ENCODE measurements at places on chromosomes 3 and 15.

DNA sequence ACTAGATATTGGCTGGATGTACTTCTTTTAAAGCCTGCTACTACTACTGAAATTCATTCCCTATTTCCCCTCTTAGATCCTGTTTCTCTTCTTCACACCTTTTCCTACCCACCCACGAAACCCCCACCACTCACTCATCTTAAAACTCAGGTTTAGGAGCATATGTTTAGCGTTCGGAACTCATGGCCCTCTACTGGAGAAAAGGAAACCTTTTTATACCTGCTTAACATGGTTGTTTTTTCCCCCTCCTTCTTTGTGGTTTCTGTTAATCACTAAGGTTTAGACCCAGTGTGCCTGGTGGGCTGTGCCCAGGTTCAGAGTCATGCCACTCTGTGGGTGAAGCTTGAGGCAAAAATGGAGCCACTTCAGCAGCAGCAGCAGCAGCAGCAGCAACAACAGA, 2.6 kb downstream of the ARID3B start:
- DNase-seq: no peak

GRCh38 chr3:58222161-58222724, 11.5 kb upstream of the DNASE1L3 start:
- no peak for DNase-seq

GRCh38 chr3:52893723-52894122, 3.6 kb downstream of the STIMATE start:
- DNase-seq: no peak

DNA sequence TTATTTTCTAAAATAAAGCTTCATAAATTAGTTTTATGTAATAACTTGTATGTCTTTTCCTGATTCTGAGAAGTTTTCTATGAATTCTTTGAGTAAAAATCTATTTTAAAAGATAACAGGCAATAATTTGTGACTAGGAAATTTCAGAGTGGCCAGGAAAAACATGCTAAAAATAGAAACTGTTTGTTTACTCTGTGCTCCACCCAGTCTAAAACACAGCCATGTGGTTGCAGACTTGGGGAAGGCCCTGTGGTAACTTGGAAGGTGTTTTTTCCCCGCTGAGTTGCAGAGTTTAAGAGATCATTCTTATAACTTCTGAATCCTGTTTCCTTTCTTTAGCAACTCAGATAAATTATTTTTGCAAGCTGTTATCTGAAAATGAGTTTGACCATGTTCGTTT, 21.9 kb downstream of the PLCL2 start:
- DNase-seq: no peak

GRCh38 chr3:12875857-12876836, 34.8 kb upstream of the RPL32 start:
- no peak for DNase-seq

GRCh38 chr3:184472723-184473428, 88.7 kb upstream of the EPHB3 start:
- DNase-seq: no peak

- no peak for DNase-seq
Observed at GRCh38 chr3:189787632-189788031, 156.4 kb downstream of the TP63 start.

GRCh38 chr3:62332835-62333244, 40.5 kb downstream of the FEZF2 start:
- DNase-seq: no peak

- no peak for DNase-seq
Observed at GRCh38 chr15:88835646-88836045, 32.4 kb downstream of the ACAN start.

- DNase-seq: no peak
Observed at GRCh38 chr3:73999501-73999900, 374.8 kb upstream of the PDZRN3 start.

- no peak for DNase-seq
Observed at GRCh38 chr3:56836276-56837163, 34.8 kb upstream of the ARHGEF3 start.

- DNase-seq: no peak
Observed at GRCh38 chr15:60392986-60393790, 4.6 kb downstream of the ANXA2 start.

DNA sequence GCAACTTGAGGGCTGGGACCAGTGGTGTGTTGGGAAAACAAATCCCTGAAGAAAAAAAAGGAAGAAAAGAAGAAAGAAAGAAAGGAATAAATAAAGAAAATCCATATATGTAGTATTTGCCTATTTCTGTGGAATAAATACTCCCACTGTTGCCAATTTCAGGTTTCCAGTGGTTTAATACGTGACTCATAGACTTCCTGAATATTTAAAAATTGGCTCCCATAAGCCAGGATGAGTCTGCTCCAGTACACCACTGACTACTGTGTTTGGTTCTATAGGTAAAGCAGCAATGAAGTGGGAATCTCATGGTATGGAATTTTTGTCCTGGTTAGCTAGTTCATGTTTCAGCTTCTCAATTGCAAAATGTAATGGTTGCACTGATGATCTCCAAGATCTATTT, 31.6 kb downstream of the PYDC2 start:
- DNase-seq: no peak

DNA sequence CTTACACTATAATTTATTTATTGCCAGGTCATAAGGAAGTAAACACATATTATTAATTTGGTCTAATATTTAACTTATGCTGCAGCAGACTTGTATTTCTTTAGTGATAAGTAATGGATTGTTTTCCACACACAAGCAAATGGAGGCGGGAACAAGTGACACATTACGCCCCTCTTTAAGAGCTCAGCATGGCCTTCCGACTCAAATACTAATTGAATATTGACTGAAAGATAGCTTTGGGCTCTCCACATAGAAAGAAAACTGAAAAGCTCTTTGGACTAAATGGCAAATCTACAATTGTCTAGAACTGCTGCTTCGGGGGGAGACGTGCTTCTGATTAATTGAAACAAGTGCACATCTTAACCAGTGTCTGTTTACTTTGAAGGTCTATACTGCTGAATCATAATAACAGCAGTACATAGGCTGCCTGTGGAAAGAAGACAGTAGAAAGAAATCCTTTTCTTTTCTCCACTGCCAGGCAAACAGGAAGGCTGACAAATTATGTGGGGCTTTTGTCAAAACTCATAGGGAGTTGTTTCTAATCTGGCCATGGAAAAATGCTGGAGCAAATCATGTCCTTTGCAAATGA, 15.9 kb downstream of the CADPS start:
- DNase-seq: no peak

GRCh38 chr15:29039466-29040369, 153.9 kb downstream of the APBA2 start:
- no peak for DNase-seq

DNA sequence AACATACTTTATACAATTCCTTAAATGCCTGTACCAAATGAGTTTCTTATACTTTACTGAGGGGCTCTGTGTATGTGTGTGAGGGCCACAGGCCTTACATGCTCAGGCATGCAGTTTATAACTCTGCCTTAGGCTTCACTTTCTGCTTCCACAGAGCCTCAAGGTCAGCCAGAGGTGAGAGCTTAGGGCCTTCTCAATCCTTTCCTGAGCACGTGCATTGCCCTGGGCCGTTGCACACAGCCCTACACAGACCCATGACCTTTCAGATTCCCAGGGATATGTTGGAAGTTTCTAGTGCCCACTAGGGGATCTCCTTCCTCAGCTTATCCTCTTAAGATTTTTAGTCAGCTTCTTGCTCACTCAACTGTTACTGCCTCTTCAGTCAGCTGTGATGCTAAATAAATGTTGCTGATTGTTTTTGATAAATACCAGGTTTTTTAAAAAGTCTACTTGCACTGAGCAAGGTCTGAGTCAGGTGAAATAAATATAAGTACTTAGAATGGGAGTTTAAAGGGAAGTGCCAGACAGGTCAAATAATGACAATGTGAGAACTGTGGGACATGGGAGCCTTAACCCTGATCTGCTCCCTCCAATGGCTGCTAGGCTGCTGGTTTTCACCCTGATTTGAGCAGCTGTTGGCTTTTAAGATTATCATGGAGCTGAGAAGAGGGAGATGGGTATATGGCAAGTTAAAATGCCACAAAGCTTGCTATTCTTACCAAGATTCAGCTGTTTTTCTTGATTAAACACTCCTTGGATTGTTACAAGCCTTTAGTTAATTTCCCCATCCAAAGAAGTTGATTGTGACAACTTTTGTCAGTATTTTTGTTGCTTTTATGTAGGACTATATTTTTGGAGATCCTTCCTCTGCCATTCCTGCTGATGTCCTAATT, 169.5 kb downstream of the PLD1 start:
- DNase-seq: no peak

DNA sequence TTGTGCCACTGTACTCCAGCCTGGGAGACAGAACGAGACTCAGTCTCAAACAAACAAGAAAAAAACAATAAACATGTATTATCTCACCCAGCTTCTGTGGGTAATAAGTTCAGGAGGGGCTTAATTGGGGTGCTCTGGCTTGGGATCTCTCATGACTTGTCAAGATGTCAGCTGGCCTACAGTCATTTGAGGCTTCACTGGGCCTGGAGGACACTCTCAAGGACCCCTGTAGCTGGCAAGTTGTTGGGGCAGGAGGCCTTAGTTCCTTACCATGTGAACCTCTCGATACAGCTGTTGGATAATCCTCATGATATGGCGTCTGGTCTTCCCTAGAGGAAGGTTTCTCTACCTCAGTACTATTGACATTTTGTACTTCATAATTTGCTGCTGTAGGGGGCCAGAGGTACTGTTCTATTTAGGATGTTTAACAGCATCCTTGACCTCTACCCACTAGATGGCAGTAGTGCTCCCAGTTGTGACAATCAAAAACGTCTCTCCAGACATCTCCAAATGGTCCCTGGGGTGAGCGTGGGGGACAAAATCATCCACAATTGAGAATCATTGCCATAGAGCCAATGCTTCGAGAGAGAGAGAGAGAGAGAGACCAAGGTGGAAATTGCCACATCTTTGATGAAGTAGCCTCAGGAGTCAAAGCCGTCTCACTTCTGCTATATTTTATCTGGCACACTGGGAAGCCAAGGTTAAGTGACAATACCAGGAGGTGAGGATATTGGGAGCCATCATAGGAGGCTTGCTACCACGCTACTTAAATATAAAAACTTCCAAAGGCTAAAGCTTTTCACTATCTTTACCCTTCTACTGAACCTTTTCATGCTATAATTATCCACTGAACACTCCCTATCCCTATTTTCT, 23.9 kb upstream of the SLTM start:
- peak; percentile 30 for DNase-seq

- no peak for DNase-seq
Observed at GRCh38 chr15:49064281-49064653, 18.0 kb upstream of the SECISBP2L start.

DNA sequence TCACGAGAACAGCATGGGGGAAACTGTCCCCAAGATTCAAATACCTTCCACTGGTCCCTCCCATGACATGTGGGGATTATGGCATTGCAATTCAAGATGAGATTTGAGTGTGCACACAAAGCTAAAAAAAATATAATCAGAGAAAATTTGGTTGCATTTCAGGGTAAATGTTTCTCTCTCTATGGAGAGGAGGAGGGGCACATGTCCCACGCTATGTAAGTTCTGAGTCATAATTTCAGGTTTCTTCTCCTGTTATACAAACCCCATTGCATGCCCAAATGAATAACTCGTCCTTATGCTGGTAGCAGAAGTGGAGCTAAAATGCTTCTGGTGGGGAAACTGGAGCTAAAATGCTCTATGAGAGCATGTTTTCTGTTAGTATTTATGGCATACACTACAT, 209.7 kb upstream of the DCBLD2 start:
- DNase-seq: no peak

- no peak for DNase-seq
Observed at GRCh38 chr3:100936931-100937330, 56.3 kb downstream of the ABI3BP start.

DNA sequence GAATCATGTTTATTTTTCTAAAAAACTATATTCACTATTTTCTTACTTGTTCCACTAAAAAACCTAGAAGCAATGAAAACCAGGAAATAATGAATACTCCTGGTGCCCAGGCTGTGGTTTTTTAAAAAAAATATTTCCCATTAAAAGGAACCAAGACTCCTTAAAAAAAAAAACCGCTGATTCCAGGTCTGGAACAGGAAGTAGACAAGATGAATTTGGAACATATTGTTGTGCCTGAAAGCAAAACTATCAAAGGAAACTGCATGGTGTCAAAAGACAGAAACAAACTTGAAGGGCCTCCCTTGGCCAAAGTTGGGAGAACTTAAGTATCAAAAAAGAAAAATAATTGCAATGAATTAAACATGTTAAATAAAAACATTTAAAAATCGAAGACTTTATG, 245.3 kb upstream of the P2RY1 start:
- DNase-seq: no peak

DNA sequence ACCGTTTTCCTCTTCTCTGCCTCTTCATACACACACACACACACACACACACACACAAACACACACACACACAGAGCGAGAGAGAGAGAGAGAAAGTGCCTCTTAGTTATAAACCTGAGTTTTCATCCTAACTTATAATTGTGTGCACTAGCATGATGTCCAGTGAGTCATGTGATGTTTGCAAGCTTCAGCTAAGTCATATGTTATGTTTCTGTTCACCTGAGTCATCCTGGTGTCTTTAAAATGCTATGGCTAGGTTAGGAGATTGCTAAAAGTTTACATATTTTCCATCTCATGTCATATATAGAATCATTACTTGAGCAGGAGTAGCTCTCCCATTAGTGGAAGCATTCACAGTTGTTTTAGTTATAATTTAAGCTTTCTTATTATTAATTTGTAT, 155.8 kb downstream of the EPHA6 start:
- no peak for DNase-seq

DNA sequence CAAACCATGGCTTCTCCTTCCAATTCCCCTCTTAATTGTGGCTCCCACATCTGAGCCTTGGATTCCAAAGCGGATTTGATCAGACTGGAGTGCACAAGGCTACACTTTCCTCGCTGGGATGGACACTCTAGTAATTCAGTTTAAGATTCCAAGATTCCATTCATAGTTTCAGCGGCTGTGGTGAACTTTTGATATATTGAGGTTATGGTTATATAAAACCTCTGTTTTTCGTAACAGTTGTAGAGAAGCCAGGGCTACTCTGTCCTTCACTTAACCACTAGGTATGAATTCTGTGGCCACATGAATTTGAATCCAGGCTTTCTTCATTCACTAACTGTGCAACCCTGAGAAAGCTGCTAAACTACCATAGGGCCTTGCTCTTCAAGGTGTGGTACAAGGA, 67.9 kb upstream of the KY start:
- DNase-seq: no peak

DNA sequence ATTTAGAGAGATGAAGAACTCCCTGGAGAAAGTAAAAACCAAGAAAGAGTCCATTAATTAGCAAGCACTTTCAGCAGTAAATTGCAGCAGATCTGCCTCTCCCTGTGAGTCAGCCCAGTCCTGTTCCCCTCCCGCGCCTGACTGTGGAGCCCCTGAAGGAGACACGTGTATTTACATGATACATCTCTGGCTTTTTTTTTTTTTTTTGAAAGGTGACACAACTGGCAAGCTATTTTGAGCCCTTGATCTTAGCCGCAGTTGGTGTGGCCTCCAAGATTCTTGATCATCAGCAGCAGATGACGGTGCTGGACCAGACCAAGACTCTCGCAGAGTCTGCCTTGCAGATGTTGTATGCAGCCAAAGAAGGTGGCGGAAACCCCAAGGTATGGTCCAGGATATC, 271.8 kb upstream of the TPM1 start:
- no peak for DNase-seq

All from activated T-cell treated with anti-CD3 and anti-CD28 coated beads for 48 hours (primary cell).